Skeletal muscle cell (primary cell): ENCODE measurements at places on chromosomes 4 and X.

GRCh38 chrX:40066700-40067099 is 31.1 kb downstream of the BCOR start:
- no peak for DNase-seq

GRCh38 chrX:25755194-25755593 is 382.9 kb upstream of the MAGEB18 start:
- DNase-seq, result no peak

- DNase-seq, result peak; percentile 65
Observed at GRCh38 chr4:83074086-83074704, 39.2 kb downstream of the COPS4 start.

DNA sequence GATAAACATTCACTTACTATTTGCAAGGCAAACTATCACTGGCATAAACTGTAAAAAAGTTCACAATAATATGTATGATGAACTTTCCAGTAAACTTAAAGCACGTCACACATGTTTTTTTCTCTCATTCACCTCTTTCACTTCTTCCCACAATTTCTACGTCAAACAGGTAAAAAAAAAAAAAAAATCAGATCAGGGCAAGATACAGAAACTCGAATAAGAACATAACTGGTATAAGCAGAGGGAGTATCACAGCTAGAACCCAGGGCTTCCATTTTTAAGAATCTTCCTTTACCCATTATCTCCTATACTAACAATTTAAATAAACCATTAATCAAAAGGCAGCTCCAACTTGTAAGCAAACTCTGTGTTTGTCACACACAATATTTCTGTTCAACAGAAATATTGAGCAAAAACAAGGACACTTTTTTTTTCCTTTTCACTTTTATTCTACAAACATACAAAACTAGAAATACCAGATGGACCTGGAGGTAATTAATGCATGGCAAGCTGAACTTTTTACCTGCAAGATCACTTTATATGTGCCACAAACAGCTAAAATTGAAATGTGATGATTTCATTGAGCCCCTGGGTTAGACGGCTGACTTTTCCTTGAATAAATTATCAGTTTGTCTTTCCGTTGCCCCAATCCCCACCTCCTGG is 47.5 kb upstream of the NSUN7 start:
- no peak for DNase-seq

GRCh38 chr4:159106636-159107035 is 3.8 kb downstream of the RAPGEF2 start:
- no peak for DNase-seq

DNA sequence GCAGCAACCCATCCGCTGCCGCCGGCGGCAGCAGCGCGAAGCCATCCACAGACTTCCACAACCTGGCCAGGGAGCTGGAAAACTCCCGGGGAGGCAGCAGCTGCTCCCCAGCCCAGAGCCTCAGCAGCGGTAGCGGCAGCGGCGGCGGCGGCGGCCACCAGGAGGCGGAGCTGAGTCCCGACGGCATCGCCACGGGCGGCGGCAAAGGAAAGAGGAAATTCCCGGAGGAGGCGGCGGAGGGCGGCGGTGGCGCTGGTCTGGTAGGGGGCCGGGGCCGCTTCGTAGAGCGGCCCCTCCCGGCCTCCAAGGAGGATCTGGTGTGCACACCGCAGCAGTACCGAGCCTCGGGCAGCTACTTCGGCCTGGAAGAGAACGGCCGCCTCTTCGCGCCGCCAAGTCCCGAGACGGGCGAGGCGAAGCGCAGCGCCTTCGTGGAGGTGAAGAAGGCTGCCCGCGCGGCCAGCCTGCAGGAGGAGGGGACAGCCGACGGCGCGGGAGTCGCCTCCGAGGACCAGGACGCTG is 4.9 kb downstream of the PRDM8 start:
- DNase-seq, result peak; percentile 49

GRCh38 chr4:8107146-8107657 is 51.4 kb downstream of the ABLIM2 start:
- DNase-seq, result no peak
